GM23248 (cell line): ENCODE measurements at places on chromosomes 5 and 9.

DNA sequence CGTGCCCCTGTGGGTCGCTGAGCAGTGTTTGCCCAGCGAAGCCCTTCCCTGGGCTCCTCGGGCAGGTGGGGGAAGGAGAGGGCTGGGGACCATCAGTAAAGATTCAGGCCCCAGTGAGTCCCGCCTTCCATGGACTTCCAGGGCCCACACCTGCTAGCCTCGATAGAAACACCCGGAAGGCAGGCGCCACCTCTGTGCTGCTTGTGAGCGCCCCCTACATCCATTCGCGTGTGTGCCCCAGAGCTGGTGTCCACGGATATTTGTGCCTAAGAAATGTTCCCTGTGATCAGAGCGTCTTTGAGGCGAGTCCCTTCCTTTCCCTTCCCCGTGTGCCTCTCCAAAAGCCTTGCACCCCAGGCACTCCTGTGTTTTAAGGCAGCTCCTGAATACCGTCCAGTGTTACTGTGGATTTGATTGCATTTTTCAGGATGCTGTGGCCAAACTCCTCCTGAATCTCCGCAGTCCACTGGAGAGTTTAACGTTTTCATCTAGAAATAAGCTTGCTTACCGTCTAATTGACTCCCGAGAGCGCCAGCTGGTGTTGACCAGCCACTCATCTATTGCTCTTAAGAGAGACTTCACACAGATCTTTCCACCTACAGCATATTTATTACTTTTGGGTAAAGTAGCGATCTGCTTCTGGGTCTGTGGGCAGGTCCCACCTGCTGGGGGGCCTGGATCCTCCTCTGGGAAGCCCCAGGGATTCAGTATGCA lies 101.4 kb downstream of the COL5A1 start:
- no peak for DNase-seq

DNA sequence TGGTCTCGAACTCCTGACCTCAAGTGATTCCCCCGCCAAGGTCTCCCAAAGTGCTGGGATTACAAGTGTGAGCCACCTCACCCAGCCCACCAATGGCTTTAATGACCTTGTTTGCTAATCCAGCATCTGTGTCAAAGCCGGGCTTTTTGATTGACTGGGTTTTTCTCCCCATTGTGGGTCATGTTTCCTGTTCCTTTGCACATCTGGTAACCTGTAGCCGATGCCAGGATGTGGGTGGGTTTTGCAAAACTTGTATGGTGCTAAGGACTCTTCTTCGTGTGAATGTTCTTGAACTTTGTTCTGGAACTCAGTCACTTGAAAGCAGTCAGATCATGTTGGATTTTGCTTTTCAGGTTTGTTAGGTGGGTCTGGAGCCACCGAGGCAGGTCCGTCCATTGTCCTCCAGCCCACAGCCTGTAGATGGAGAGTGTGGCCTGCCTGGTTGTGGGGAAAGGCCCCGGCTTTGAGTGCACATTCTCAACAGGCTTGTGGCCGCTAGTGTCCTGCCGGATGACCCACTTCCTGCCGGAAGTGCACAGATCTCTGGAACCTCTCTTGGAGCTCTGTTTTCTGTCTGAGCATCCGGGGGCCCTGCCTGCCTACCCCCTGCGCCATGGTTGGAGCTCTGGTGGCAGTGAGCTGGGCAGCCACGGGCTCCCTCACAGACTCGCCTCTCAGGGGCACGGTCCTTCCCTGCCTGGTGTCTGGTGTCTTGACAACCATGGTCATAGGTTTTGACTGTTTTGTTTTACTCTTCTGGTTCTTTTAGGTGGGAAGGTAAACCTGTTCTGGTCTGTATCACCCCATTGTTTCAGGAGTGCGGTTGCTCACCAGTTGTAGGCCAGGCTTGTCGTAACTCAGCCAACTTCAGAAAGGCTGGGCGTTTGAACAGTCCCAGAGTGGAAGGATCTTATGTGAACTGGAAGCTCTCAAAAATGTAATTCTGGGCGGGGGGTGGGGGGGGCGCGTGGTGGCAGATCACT lies 69.6 kb upstream of the CACNA1B start:
- DNase-seq: no peak

- DNase-seq: no peak
Measured at GRCh38 chr9:112503170-112503569, 16.5 kb downstream of the KIAA1958 start.

DNA sequence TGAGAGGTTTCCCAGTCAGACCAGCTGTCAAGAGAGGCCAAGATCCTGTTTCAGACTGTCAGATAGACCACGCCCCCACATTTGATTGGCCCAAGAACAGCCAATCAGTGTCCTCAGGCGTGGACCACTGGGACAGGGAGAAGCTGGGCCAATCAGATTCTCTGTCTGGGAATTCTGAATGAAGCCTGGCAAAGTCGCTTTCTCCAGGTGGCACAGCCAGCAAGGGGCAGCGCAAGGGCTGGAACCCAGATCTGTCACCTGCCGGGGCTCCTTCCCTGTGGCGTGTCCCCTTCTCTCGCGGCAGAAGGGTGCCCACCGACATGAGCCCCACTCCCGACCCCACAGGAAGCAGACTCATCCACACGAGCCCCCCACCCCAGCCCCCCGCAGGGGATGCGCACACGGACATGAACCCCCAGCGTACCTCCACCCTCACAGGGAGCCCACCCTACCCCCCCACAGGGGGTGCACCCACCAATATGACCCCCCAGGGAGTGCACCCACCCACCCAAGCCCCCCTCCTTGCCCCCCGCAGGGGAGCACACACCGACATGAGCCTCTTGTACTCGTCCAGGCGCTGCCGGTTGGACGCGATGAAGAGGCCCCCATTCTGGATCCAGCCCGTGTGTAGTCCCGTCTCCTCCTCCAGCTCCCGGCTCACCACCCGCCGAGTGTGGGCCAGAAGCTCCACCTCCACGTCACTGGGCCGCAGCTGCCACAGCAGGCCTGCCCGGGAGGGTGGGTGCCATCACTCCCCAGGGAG lies 6.1 kb downstream of the SARDH start:
- DNase-seq: peak; percentile 54

GRCh38 chr9:23741351-23741750 lies 84.7 kb downstream of the ELAVL2 start:
- DNase-seq: no peak

GRCh38 chr5:148937830-148938521 lies 111.6 kb downstream of the ADRB2 start:
- DNase-seq: no peak

DNA sequence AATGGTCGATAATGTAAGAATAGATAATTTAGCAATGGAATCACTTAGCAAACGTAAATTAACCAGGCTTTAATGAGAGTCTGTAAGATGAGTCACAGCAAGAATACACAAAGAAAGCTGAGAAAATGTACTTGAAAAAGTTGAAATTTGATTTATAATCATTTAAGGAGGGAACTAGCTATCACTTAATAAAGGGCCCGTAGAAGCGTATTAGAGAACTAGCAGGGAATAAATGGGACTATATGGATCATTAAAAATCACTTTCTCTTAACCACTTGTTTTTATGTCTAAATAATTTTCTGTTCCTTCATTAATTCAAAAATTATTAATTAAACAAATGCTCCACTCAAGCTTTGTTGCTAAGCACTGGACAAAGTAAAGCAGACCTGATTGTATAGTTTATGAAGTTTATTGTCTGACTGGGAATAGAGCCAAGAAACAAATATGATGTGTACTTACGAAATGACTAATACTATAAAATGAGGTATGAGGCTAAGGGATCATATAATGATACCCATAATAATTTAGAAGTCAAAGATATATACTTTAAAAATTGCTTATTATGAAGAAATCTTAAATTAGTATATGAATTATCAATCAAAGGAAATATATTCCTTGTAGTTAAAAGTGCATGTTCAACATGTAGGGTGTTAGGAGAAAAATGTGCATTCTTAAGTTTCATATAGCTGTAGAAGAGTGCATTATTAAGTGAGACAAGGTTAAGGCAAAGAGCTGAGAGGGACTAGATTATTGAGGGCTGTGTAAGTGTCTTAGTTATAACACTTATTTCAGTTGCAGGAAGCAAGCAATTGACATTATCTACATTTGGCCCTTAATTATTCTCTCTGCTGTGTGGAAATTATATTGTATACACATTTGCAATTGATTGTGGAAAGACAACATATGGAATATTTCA lies 196.8 kb downstream of the PRDM9 start:
- DNase-seq: no peak

DNA sequence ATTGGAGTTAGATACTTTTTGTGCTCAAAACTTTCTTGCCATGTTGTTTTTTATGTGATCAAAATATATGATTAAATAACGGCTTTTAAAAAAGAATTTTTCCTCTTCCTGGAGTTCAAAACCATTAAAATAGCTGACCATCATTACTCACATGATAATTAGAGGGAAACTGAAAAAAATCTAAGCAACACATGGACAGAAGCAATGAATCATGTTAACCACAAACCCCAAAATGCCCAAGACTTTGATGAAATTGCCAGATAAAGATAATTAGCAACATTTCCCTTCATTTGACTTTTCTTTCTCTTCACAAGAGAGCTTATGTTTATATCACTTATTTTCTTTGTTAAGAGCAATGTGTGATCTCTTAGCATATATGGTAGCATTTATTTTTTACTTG lies 1294.2 kb downstream of the EFNA5 start:
- DNase-seq: peak; percentile 2

DNA sequence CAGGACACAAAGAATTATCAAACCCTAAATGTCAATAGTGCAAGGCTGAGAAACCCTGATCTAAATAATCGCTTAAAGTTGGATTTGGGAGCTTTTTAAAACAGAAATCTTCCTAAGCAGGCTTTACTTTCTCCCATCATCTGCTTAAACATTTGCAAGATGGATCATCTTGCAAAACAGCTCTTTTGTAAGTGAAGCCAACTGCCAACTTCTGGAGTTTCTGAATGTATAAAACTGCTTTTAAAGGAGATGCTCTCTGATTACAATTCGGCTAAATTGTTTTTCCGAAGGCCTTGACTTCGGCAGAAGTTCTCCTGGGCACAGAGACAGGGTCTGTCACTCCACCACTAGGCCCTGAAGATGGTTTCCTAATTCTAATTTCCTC lies 1.3 kb downstream of the PTPN3 start:
- no peak for DNase-seq

GRCh38 chr9:108547411-108548135 lies 308.2 kb downstream of the ACTL7B start:
- no peak for DNase-seq

DNA sequence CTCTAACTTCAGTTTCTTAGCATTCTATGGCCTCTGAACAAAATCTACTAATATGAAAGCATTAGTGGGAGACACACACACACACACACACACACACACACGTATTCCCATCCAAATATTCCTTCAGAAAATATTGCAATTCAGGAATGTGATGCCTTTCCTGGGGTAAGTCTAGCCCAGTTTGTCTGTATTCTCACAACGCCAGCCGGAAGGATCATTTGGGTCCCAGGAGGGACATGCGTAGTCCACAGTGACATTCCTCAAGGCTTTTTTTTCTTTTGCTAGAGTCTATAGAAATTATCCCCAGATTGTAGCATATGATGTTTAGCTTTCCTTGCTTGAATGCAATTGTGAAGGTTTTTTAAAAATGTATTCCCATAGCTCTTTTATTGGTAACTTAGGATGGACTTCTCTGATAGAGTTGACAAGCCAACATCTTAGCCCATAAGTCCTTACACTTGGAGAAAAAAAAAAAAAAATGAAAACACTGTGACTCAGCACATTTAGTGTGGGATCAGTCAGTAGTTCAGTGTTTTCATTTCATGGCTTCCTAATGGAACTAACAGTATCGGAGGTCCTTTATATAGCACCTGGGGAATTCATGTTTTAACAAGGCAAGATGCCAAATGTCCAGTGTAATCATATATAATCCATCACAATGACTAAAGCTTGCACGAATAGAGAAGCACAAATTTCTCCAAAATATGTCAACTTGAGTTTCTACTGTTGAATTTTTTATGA lies 316.5 kb downstream of the DIRAS2 start:
- no peak for DNase-seq
